H7 (cell line): ENCODE measurements at places on chromosomes 12 and 14.
A peak's percentile ranks its signal among the peaks of the same experiment; 100 is the strongest.

GRCh38 chr12:121287267-121287954, 9.1 kb downstream of the CAMKK2 start:
- peak; percentile 33 for DNase-seq

- DNase-seq, result no peak
Observed at GRCh38 chr12:92146497-92147224, 1.0 kb upstream of the BTG1 start.

DNA sequence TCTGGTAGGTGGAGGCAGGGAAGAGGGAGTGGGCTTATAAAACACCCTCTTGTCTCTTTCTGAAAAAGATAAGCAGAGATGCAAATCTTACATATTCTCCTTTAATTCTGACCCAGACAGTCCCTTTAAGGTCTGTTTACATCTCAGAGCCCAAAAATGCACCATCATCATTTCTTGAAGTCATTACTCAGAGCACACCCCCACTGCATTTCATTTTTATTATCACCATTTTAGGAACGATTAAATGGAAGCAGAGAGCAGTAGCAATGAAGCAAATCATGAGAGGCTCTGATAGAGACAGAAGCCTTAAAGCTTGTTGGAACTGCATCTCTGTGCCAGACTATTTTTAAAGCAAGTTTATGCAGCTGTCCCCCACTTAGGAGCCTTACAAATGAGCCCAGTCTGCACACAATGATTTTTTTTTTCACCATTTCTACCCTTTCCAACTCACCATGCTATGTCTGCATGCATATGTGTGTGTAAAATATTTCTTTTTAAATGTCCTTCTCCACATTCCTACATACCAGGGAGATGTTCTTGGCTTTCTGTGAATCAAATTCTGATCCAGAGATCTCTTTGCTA, 311.0 kb downstream of the GRIN2B start:
- DNase-seq, result no peak

DNA sequence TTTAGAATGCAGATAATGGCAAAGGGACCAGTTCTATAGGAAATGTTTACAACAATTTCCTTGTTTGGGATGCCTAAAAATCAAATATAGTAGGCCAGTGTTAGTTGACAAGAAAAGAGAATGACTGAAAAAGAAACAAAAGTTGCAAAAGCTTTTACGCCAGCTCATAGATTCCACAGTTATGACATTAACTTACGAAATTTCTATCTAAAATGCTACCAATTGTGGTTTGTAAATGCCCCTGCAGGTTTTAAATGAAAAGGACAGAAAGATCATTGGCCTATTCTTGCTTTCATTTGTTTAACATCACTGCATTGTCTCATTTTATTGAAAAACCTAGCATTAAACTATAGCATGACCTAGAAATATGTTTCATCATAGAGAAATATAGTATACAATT, 345.8 kb downstream of the CCDC91 start:
- DNase-seq, result no peak

DNA sequence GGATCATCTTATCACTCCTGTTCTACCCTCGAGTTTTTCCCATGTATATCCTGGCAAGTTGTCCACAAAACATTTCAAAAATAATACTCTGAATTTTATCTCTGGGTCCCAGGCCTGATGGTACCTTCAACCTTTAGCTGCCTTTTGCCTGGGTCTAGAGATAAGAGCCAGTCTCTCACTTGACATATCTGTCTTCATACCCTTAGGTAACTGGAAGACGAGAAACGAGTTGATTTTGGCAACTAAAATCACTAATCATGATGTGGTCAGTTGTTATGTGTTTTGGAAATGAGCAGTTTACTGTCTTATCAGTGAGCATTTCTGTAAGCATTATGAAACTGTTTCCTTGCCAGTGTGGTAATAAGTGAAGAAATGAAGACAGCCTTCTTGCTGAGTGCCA, 6.3 kb downstream of the RNF10 start:
- DNase-seq, result no peak

DNA sequence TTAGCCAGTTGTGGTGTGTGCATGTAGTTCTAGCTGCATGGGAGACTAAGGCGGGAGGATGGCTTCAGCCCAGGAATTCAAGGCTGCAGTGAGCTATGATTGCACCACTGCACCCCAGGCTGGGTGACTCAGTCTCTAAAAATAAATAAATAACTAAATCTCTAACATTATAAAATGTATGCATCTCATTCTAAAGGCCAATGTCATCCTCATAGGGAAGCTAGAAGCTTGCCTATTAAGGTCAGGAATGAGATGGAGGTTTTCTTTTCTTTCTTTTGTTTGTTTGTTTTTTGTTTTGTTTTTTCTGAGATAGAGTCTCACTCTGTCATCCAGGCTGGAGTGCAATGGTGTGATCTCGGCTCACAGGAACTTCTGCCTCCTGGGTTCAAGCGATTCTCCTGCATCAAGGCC, 48.8 kb upstream of the PAPLN start:
- no peak for DNase-seq

GRCh38 chr12:6953442-6954315, 2.5 kb downstream of the PTPN6 start:
- peak; percentile 66 for DNase-seq
